ENCODE measurements at places on chromosomes 7 and 10.
A peak's percentile ranks its signal among the peaks of the same experiment; 100 is the strongest.

GRCh38 chr7:149723795-149724495 lies 49.4 kb downstream of the ZNF467 start:
- no peak for DNase-seq

GRCh38 chr10:89923661-89924060 lies 222.3 kb downstream of the KIF20B start:
- no peak for DNase-seq

- DNase-seq: no peak
Observed at GRCh38 chr10:108633046-108633445, 1290.3 kb downstream of the XPNPEP1 start.

DNA sequence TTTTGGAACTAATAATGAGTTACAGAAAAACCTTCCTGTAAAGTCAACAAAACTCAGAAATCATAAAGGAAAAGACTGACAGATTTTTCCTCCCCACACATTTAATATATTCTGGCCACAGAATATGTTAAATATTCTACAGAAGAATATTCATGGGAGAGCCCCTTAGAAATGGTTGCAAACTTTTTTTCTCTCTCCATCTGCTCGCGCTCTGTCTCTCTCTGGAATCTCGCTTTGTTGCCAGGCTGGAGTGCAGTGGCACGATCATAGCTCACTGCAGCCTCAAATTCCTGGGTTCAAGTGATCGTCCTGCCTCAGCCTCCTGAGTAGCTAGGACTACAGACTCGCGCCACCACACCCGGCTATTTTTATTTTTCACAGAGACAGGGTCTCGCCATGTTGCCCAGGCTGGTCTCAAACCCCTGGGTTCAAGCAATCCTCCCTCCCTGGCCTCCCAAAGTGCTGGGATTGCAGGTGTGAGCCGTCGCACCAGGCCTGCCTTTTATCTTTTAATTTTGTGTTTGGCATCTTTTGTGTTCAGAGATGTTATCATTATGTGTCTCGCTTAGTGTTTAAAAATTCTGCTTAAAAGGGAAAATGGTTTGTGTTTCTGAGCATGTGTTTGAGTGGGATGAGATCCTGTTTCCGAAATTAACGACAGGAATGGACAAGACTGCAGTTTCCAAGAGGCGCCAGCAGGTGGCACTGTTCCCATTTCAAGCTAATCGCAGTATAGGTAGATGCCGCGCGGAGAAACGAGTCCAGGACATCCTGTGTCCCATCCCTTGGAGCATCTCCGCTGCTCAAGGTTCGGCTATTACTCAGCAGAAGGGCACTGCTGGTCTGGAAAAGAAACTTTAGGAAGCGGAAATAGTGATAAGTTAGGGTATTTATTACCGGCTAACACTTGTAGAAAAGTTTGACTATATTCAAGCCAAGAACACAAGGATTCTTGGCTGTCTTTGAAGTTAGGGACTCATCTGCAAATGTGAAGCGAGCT lies 23.1 kb upstream of the ST7 start:
- DNase-seq: peak; percentile 90

DNA sequence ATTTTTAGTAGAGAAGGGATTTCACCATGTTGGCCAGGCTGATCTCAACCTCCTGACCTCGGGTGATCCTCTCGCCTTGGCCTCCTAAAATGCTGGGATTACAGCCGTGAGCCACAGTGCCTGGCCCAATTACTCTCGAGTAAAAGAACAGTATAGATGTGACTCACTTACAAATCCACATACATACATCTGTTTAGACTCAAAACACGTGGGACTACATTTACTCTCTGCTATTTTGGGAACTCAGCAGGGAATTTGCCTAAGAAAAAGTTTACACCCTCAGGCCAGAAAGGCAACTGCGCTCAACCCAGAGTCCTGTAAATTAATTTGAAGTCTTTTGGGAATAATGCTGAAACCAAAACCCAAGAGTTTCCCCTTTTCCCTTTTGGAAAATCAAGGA lies 289.7 kb downstream of the KLF6 start:
- DNase-seq: no peak

DNA sequence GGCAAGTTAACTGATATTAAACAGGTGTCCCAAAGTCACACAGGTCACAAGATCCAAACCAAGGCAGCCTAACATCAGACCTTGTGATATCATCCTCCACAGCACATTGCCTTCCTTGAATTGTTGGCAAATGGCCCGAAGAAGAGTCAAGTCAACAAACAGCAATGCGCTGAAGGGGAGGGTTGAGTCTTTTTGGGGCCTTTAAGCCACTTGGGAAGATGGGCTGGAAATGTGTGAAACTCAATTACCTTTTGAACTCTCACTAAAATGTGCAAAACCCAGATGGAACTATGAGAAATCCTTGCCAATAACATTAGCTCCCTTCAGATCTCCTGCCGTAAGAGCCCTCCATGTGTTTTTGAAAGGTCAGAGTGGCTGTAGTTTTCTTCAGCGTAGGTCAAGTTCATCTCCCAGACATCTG lies 47.9 kb upstream of the STK17A start:
- no peak for DNase-seq
